Neural crest cell (in vitro differentiated cells): ENCODE measurements at places on chromosomes 6 and 20. TPM values are rescaled to one million over a fixed set of nuclear protein-coding genes. Genes with fewer than 3 reads are reported as not detected.

GRCh38 chr6:90293319-90293953, 3.2 kb downstream of the BACH2 start:
- peak overlapping the region; percentile 93 for H3K4me3 ChIP-seq
- no peak for DNase-seq
- no peaks in the 10 kb centered on the region for H3K36me3 ChIP-seq
- H3K4me1 ChIP-seq, result peaks cover 44% of the 10 kb centered on the region
- peaks cover 16% of the 10 kb centered on the region for H3K27me3 ChIP-seq
- H3K27ac ChIP-seq, result no peak overlapping the region

- peaks cover 5% of the 10 kb centered on the region for H3K4me1 ChIP-seq
- no peak overlapping the region for H3K4me3 ChIP-seq
- peak overlapping the region; percentile 32 for H3K27ac ChIP-seq
- no peaks in the 10 kb centered on the region for H3K27me3 ChIP-seq
- H3K36me3 ChIP-seq, result no peaks in the 10 kb centered on the region
- no peak for DNase-seq
Observed at GRCh38 chr6:105745464-105746129, 340.5 kb upstream of the PRDM1 start.

LTB gene
- total RNA-seq, result not detected in 2 replicates

CLIC5 gene
- 0.20 TPM in 1 of 2 replicates, not detected in the other for total RNA-seq

SLC16A10 gene
- total RNA-seq, result 5.6 and 6.2 TPM in 2 replicates

SAMD5 gene
- 1.5 and 1.6 TPM in 2 replicates for total RNA-seq

DNA sequence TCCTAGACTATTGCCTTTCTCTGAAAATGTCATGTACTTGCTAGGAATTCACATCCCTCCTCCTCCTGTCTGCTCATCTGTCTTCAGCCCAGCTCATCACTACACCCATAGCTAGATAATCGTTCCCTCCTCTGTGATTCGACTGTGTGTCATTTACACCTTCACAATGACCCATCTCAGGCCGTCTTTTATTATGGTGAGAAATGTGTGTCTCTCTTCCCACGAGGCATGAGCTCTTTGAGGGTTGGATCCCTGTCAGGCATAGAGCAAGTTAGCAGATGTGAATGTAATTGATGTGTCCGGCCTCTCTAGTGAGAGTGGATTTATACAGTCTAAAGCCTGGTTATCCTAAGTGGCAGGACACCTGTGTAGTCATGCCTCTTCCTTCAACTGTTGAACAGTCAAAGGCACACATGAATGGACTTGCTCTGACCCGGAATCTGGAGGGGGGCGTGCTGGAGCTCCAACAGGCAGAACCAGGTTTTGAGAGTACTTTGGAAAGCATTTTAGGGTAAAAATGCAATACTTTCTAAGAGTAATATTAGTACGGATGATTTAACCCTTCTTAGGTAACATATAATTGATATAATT, 182.1 kb downstream of the UTRN start:
- no peak for DNase-seq
- no peaks in the 10 kb centered on the region for H3K4me1 ChIP-seq
- H3K27ac ChIP-seq, result no peak overlapping the region
- no peak overlapping the region for H3K4me3 ChIP-seq
- no peaks in the 10 kb centered on the region for H3K27me3 ChIP-seq

- peak overlapping the region; percentile 85 for H3K27ac ChIP-seq
- H3K4me3 ChIP-seq, result no peak overlapping the region
- H3K36me3 ChIP-seq, result no peaks in the 10 kb centered on the region
- no peak for DNase-seq
- H3K27me3 ChIP-seq, result peaks cover 5% of the 10 kb centered on the region
- H3K4me1 ChIP-seq, result peaks cover 42% of the 10 kb centered on the region
Observed at GRCh38 chr6:11163932-11164331, 52.4 kb upstream of the ERVFRD-1 start.

MRPS10 gene
- total RNA-seq, result 29.0 and 32.0 TPM in 2 replicates

DNA sequence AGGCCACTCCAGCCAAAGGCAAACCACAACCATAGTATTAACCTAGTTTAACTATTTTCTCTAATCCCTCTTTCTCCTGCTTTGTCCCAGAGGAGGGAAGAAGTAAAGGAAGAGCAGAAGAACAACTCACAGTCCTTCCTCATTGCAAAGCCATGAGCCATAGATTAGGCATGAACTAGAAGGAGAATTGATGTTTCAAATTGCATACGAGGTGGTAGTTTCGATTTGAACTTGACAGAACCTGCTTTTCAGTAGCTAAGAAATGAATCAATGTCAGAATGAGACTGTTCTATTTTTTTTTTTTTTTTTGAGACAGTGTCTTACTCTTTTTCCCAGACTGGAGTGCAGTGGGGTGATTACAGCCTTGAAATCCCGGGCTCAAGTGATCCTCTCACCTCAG, 48.3 kb downstream of the PROKR2 start:
- no peak for DNase-seq
- peaks cover 68% of the 10 kb centered on the region for H3K27me3 ChIP-seq
- H3K4me3 ChIP-seq, result no peak overlapping the region
- H3K4me1 ChIP-seq, result no peaks in the 10 kb centered on the region

DNA sequence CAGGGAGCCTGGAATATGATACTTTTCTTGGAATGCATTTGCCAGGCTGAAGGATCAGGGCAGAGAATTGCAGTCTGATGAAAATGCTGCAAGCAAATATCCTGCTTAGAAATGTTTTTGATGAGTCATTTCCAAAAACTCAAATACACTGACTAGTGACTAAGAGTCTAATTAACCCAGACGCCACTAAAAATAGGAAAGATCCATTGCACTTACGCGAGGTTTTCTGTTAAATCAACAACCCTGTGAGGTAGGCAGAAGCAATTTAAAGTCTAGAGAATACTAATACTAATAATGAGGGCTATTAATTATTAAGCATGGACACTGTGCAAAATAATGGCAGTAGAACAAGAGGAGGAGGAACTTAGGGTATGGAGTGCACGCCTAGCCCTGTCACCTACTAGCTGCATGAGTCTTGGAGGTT, 130.1 kb upstream of the DOK5 start:
- DNase-seq, result no peak
- peaks cover 4% of the 10 kb centered on the region for H3K4me1 ChIP-seq

PGC gene
- total RNA-seq, result not detected in 2 replicates

SIRPA gene
- total RNA-seq, result 10.2 and 10.7 TPM in 2 replicates

COL21A1 gene
- not detected in 2 replicates for total RNA-seq

LPA gene
- 0.43 and 0.65 TPM in 2 replicates for total RNA-seq

DNA sequence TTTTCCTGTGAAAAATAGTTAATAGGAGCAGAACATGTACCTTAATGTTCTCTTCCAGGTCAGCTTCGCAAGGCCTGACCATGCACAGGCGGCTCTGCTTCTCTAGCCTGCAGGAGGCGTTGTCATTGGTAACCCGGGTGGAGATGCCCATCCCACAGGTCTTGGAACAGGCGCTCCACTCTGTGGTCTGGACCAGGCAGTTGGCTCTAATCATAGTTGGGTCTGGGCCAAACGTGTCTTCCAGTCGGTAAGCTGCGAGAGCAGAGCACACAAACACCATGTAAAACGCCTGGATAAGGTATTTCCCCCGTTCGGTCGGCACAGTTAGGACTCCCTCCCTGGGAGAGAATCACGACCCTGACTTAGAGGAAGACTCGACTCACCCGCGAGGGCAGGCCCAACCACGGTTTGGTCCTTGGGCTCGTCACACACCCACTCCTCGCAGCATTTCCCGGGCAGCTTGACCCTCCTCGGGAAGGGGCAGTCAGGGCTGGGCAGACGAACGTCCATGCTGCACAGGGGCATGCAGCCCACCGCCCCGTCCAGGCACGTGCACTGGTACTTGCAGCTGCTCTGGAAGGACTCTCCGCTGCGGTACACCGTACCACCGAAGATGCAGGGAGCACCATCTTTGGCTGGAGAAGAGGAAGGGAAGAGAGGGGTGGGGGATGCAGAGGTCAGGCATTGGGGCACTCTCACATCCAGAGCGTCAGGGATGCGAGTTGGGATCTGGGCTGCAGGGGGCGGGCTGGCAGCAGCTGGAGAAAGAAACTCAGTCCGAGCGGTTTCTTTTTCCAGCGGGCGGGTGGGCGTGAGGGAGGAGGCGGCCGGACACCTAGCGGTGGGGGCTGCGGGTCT, 1.0 kb downstream of the CCN2 start:
- DNase-seq, result peak; percentile 74
- H3K36me3 ChIP-seq, result peaks cover 2% of the 10 kb centered on the region
- H3K4me1 ChIP-seq, result peaks cover 67% of the 10 kb centered on the region
- H3K27me3 ChIP-seq, result no peaks in the 10 kb centered on the region

GRCh38 chr20:42740226-42740870, 449.4 kb downstream of the PTPRT start:
- no peaks in the 10 kb centered on the region for H3K36me3 ChIP-seq
- DNase-seq, result no peak
- H3K4me1 ChIP-seq, result no peaks in the 10 kb centered on the region
- no peak overlapping the region for H3K4me3 ChIP-seq
- H3K27me3 ChIP-seq, result peaks cover 10% of the 10 kb centered on the region

DNA sequence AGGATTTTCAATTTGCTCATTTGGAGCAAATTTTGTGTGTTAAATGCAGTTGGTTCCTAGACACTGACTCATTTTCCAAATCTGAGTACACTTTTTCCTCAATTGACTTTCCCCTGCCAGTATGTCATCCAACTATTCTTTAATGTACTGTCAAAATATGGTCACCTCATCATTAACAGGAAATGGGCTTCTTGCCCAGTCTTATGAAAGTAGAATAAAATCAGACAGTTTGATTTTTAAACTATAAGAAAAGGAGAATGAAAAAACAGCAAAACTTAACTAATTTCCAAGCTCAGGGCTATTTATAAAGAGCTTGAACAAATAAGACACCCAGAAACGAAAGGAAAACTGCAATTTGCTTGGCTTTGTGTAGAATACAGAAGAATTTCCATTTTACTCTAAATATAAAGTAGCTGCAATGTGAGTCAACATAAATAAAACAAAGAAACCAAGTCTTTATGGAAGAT, 43.7 kb upstream of the RAB23 start:
- no peaks in the 10 kb centered on the region for H3K36me3 ChIP-seq
- no peaks in the 10 kb centered on the region for H3K27me3 ChIP-seq
- H3K4me3 ChIP-seq, result no peak overlapping the region
- DNase-seq, result no peak
- H3K4me1 ChIP-seq, result no peaks in the 10 kb centered on the region

FOXQ1 gene
- total RNA-seq, result not detected in 2 replicates

DNA sequence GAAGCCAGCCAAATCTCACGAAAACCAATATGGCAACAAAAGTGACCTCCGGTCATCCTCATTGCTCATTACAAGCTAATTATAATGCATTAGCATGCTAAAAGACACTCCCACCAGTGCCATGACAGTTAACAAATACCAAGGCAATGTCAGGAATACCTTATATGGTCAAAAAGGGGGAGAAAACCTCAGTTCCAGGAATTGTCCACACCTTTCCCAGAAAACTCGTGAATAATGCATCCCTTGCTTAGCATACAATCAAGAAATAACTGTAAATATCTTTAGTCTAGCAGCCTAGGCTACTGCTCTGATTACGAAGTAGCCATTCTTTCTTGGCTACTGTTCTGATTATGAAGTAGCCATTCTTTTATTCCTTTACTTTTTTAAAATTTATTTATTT, 112.5 kb upstream of the FKBP1C start:
- H3K36me3 ChIP-seq, result no peaks in the 10 kb centered on the region
- DNase-seq, result no peak
- H3K27ac ChIP-seq, result no peak overlapping the region
- no peaks in the 10 kb centered on the region for H3K27me3 ChIP-seq

DNA sequence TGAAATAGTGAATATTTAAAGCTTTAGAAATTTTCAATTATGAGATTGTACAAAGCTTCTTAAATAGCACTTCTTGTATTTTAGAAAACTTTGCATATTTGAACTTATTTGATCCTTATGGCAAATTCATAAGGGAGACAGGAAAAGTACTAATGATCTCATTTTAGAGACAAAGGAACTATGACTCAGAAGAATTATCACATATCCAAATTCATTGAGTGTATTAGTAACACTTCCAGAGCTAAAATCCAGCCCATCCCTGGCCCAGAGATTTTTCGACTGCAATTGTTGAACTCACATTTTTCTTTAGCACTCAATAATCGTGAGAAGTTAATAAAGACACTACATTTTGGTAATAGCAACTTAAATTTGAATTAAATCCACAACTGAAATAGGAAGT, 704.3 kb downstream of the EPM2A start:
- no peak overlapping the region for H3K27ac ChIP-seq
- no peaks in the 10 kb centered on the region for H3K36me3 ChIP-seq
- H3K4me3 ChIP-seq, result no peak overlapping the region
- H3K27me3 ChIP-seq, result no peaks in the 10 kb centered on the region
- peaks cover 5% of the 10 kb centered on the region for H3K4me1 ChIP-seq

DNA sequence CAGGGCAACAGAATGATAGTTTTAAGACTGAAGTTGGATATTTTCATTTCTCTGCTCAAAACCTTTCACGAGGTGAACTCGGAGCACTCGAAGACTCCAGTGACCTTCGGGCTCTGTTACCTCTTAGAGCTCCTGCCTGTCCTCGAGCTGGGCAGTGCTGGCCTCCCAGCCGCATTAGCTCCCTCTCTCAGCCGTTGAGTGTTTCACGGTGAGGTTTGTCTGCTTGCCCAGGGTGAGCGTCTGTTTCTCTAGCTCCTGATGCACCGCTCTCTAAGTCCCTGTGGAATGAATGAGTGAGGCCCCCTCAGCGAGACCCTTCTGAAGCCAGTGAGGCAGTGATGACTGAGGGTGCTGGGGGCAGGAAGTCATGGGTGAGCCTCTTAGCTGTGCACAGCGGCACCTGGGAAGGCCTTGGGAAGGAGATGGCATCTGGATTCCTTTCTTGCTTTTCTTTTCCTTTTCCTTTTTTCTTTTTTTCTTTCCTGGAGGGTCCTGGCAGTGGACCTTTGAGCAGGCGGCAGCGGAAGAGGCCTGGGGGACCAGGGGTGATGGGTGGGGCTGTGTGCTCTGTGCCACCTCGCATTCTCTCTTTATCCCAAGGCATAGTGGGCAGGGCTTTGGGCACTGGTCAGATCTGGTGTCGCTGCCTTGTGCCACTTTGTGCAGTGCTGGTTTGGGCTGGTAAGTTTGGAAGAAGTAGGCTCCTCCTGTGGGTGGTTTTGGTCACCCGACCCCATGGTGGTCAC, 2.2 kb downstream of the PSMG4 start:
- no peaks in the 10 kb centered on the region for H3K36me3 ChIP-seq
- no peak overlapping the region for H3K27ac ChIP-seq
- H3K4me1 ChIP-seq, result peaks cover 35% of the 10 kb centered on the region
- H3K27me3 ChIP-seq, result peaks cover 3% of the 10 kb centered on the region

TMEM14A gene
- total RNA-seq, result 25.0 and 27.8 TPM in 2 replicates

GRCh38 chr6:120355822-120356221, 978.5 kb downstream of the TBC1D32 start:
- no peaks in the 10 kb centered on the region for H3K27me3 ChIP-seq
- peaks cover 4% of the 10 kb centered on the region for H3K36me3 ChIP-seq
- no peak overlapping the region for H3K27ac ChIP-seq
- H3K4me1 ChIP-seq, result no peaks in the 10 kb centered on the region
- no peak for DNase-seq

DNA sequence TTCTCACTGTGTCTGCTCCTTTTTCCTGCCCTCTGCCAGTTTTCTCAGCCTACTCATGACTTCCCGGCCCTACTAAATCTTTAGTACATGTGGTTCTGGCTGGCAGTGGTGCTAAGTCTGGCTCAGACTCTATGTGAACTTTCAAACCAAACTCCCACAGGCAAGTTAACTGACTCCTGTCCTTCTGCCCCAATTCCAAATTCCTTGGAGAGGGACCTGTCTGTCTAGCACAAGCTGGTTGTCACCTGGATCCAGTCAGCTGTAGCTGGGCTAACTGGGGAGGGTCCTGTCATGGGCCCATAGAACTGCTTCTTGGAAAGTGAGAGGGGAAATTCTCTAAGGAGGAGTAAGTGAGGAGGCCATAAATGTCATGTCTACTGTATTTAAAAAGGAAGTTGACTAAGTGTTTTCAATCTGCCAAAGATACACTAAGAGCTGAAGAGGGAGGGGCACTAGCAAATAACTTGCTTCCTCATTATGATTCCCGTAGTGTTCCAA, 240.1 kb downstream of the KCNQ5 start:
- no peak for DNase-seq
- H3K27ac ChIP-seq, result no peak overlapping the region
- no peak overlapping the region for H3K4me3 ChIP-seq
- H3K4me1 ChIP-seq, result no peaks in the 10 kb centered on the region
